Stimulated activated CD8-positive, alpha-beta memory T cell treated with anti-CD3 and anti-CD28 coated beads, Interleukin-4, amount 100 ng/mL, for 1 hour (primary cell): ENCODE measurements at places on chromosomes 6 and 20.

- DNase-seq = no peak
Measured at GRCh38 chr6:37123957-37124729, 45.8 kb upstream of the PIM1 start.

DNA sequence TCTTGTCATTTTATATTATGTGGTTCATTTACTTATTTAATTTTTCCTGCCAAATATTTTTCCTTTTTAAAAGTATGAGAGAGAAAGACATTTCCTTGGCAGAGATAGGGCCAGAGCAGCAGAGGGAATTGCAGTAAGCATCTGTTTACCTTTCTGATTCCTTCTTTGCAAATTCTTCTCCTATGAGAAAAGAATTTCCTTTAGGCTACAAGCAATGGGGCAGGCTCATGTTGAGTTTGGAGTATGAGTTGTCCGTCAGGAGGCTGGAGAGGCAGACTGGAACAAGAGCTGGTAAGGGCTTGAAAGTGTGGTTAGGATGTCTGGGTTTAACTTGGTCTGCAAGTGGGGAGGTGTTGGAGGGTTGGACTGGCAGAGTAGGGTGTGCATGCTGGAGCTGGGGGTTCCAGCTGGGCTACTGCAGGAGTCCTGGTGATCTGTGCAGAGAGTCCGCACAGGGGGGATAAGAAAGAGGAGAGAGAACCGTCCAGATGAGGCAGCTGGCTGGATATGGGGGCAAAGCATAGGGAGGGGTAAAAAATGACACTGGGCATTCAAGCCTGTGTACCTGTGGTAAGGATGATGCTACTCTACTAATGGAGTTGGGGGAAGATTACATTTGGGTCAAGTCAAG, 19.7 kb downstream of the TIAM2 start:
- no peak for DNase-seq

- DNase-seq = no peak
Measured at GRCh38 chr6:52303178-52303577, 18.6 kb upstream of the MCM3 start.

DNA sequence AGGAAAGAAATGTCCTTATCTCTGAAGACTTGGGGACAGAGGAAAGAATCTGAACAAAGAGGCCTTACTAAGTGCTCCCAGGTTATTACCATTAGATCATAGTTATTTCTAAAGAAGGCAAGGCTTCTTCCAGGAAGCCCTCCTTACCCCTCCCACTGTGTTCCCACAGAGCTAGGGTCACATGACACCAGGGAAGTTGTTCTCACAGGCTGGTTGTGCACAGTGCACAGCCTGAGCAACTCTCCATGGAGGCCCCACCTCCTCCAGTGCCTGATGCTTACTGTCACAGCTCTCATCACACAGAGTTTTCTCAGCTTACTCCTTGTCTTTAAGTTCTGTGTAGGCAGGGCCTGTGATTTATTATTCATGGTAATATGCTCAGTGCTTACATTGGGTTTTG, 68.9 kb upstream of the SCGN start:
- no peak for DNase-seq

DNA sequence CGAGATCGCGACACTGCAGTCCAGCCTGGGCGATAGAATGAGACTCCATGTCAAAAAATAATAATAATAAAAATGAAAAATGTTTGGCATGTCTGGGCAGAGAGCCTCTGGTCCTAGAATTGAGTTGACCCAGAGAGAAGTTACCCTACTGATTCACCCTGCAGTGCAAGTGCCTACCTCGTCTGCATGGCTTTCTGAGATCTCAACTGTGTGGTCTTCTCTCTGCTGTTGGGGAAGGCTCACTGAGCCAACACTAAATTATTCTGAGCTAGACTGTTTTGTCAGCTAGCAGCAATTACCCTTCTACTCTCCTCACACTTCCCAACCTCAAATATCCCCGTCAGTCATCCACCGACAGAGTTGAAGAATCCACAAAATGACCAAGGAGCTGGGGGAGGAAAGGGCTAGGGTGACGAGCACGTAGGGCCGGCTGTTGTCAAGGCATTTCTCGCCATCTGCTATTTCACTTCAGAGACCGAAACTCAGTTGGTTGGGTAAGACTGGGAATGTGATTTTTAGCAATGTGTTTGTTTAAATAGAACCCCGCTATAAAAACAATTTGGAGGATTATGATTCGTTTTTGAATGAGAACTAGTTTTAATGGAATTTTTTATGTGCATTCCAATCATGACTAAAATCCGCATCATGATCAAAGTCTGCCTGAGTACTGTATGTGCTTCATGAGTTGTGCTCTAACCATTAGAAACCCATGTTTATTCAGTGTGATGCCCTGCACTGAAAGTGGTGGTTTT, 9.4 kb downstream of the MAS1 start:
- DNase-seq = no peak

DNA sequence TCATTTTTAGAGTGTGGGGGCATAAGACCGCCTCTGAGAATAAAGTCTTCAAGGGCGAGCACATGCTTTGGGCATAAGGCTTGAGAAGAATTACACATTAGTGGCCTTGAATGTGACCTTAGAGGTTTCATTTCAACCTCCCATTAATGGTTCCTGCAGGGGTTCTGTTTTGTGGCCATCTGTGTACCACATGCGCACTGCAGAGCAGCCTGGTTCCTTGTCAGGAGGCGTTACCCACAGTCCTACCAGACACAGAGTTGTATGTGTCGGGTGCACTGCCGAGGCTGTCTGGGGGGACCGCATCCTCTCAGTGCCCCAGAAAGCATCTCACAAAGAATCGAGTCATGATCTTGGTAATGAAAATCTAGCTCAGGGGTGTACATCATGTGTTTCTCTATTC, 115.7 kb downstream of the B3GAT2 start:
- no peak for DNase-seq

DNA sequence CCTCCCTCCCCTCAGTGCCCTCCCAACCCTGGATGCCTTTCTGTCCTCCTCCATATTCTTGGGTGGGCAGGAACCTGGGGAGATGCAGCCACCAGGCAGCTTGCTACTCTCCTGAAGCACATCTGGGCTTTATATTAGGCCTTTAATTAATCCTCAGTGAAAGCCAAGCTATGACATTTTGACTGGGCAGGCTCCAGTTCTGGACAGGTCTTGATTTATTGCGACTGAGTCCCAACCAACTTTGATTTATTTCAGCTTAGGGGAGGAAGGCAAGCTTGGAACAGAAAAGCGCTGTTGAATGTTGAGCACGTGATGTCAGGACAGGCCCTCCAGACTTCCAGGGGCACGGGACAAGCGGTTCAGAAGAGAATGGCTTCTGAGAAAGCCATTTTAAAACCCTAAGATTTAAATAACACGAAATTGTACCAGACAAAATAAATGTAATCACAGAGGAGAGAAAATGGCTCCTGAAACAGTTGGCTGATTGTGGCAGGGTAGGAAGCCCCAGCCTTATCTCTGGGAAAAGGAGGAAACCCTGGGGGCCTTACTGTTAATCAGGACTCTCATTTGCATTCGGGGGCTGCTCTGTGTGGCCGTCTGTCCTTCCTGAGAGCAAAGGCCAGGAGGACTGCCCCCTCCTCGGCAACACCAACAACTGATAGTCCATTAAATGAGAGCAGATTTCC, 294.2 kb downstream of the FOXC1 start:
- no peak for DNase-seq

DNA sequence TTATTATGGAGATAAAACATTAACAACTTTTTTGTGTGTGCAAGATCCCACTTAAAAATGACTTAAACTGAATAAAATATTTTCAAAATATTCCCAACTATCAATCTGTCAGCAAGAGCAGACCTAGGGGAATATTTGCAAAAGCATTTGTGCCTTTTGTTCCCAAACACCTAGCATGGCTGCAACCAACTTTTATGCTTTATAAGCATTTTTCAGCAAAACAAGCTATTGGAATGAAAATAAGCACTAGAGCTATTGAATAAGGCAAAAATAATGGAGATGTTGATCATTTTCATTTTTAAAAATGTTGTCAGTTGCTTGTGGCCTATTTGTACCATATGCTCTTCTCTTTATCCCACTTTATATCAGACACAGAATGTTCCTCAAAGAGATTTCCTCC, 28.2 kb upstream of the CEP162 start:
- DNase-seq = no peak

GRCh38 chr6:5132731-5133130, 47.6 kb downstream of the PPP1R3G start:
- DNase-seq = no peak

DNA sequence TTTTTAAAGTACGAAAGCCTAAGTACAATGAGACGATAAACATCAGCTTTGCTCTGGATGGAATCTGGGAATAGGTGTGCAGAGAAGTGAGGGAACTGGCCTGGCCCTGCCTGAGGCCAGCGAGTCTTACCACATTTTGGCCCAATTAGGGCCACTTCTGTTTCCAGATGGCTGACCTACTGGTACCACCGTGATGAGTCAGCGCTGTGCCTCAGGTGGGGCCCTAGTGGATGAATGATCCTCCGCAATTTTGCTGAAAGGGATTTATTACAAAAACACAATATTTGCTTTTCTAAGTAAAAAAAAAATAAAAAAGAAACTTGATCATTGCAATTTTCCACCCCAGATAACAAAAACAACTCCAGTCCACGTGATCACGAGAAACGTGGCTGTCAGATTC, 22.5 kb downstream of the INSM1 start:
- no peak for DNase-seq

- no peak for DNase-seq
Measured at GRCh38 chr6:150894935-150895552, 29.5 kb downstream of the MTHFD1L start.

- no peak for DNase-seq
Measured at GRCh38 chr20:59146780-59147565, 16.6 kb upstream of the ZNF831 start.

- no peak for DNase-seq
Measured at GRCh38 chr20:2338411-2339066, 42.2 kb upstream of the TGM6 start.

- DNase-seq = no peak
Measured at GRCh38 chr6:5569491-5569890, 308.2 kb downstream of the FARS2 start.

DNA sequence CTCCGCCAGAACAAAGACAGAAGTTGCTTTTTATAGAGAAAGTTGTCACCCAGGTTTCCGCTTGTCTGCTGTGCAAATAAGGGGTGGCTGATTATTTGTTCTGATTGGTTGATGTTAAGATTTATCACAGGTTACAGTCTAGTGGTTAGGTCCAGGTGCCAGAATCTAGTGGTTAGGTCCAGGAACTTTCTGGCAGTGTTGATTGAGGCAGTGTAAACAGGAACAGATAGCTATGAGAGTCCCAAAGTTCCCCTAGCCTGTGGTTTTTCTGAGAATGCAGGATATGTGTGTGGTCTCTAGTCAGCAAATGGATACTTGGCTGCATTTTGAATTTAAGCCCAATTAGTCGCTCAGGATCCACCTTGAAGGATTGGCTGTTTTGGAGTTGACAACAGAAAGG, 148.0 kb downstream of the TMEM200A start:
- DNase-seq = no peak

DNA sequence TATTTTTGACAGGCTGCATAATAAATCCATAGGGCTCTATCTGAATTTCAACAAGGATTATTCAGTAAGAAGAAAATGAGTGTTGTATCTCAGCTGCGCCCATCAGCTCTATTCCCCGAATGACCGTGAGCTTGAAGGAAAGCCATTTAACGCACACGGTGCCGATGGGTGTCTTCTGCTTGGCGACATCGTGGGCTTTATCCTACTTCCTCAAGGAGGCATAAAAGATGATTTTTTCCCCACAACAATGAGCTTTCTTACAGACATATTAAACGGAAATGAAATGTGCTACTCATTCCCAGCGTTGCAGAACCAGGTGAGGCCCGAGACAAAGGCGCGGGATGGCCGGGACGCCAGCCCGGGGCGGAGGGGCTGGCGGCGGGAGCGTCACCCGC, 710 bp downstream of the DYNLT1 start:
- DNase-seq = no peak

- DNase-seq = no peak
Measured at GRCh38 chr6:129359811-129360681, 349.9 kb downstream of the ARHGAP18 start.

DNA sequence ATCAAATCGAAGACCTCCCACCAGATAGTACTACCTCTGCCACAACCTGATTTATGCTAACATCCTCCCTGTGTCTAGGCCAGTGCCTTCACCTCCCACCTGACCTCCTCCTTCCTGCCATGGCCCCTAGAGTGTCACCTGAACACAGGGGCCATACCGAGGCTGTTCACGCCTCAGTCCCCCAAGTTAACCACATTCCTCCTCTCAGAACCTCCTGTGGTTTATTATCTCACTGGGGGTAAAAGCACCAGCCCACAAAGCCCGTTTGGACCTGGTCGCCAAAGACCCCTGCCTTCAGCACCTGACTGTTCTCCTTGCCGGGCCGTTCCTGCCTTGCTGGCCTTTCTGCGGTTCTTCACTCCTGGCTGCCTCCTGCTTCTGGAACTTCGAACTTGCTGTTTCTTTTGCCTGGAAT, 13.7 kb downstream of the MAS1 start:
- no peak for DNase-seq

DNA sequence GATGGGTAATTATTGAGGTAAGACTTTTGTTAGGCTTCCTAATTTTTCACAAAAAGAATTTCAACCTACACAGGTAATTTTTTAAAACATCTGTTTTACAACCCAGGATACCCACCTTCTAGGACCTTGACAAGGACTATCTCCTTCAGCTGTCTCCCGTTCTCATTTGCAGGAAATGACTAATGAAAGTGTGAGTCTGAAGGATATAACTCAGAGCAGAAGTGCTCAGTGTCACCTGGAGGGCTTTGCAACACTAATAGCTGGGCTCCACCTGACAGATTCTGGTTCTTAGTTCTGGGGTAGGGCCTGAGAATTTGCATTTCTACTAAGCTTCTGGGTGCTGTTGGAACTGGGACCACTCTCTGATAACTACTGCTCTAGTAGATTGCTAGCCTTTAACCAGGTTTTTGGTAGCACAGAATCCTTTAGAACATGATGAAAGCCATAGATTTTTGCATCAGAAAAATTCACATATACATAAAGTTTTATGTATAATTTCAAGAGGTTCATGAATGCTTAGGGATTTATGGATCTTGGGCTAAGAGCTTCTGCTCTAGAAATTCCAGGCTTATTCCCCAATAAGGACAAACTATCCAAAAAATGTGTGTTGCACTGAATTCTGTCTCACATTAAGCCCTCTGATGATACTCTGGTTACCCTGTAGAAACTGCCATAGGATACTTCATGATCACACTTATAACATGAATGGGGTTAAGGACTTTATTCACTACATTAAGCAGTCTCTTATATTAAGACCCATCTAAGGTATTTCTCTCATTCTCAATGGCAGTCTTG, 30.3 kb downstream of the AK9 start:
- no peak for DNase-seq

- DNase-seq = no peak
Measured at GRCh38 chr6:169604076-169604475, 97.8 kb downstream of the WDR27 start.
